ENCODE measurements at places on chromosomes 3 and 15. TPM values are rescaled to one million over a fixed set of nuclear protein-coding genes. Genes with fewer than 3 reads are reported as not detected.

The CLDN16 gene
- not detected for total RNA-seq

The PAQR5 gene
- total RNA-seq, result 0.07 TPM

The GNAT1 gene
- total RNA-seq, result under 0.01 TPM

The CCR9 gene
- total RNA-seq, result not detected

The CISH gene
- 0.28 TPM for total RNA-seq

The BTBD1 gene
- total RNA-seq, result 115 TPM

The AGTR1 gene
- not detected for total RNA-seq

The SLC2A2 gene
- total RNA-seq, result not detected

The ASB14 gene
- total RNA-seq, result not detected

The FBXO40 gene
- under 0.01 TPM for total RNA-seq

The GLDN gene
- total RNA-seq, result not detected

The DOCK3 gene
- 0.04 TPM for total RNA-seq

The BTD gene
- total RNA-seq, result 32.6 TPM

The HHLA2 gene
- total RNA-seq, result not detected

The TMC3 gene
- not detected for total RNA-seq

The SLC6A1 gene
- under 0.01 TPM for total RNA-seq

The DCLK3 gene
- not detected for total RNA-seq

The TTC23 gene
- 22.3 TPM for total RNA-seq

The CADM2 gene
- total RNA-seq, result 0.07 TPM

The MRPS25 gene
- total RNA-seq, result 46.4 TPM

The GRK7 gene
- not detected for total RNA-seq

The LRRC28 gene
- total RNA-seq, result 14.8 TPM

The FEZF2 gene
- not detected for total RNA-seq

The RPP14 gene
- 17.8 TPM for total RNA-seq

The CTDSPL gene
- total RNA-seq, result 57.4 TPM

The CACNA2D3 gene
- total RNA-seq, result not detected

The CD86 gene
- total RNA-seq, result not detected

The DUOX1 gene
- total RNA-seq, result not detected

The TMOD2 gene
- total RNA-seq, result 5.9 TPM

The LINGO1 gene
- total RNA-seq, result 0.04 TPM

The SLC22A14 gene
- total RNA-seq, result 0.14 TPM

The AP3S2 gene
- total RNA-seq, result 19.5 TPM

The RNF123 gene
- total RNA-seq, result 20.4 TPM

The P2RY13 gene
- not detected for total RNA-seq

The UNC13C gene
- total RNA-seq, result not detected

The HCLS1 gene
- total RNA-seq, result 48.7 TPM

The ABCF3 gene
- 52.1 TPM for total RNA-seq

The SI gene
- total RNA-seq, result not detected

The CCDC33 gene
- not detected for total RNA-seq

The TMEM266 gene
- total RNA-seq, result not detected

The HIGD2B gene
- 0.07 TPM for total RNA-seq

The ACVR2B gene
- 3.3 TPM for total RNA-seq

The KCNMB3 gene
- 0.46 TPM for total RNA-seq

The FBXW12 gene
- not detected for total RNA-seq

The DAZL gene
- not detected for total RNA-seq

The MASP1 gene
- total RNA-seq, result 0.46 TPM

The ITIH4 gene
- 0.49 TPM for total RNA-seq

The CNTN3 gene
- total RNA-seq, result 1.8 TPM

The GOLGA6L25 gene
- not detected for total RNA-seq

The GRAMD2A gene
- total RNA-seq, result 0.14 TPM

The MORC1 gene
- total RNA-seq, result not detected

The FGF7 gene
- total RNA-seq, result 0.14 TPM

The NKTR gene
- 57.4 TPM for total RNA-seq

The KLF15 gene
- 2.3 TPM for total RNA-seq

The KNG1 gene
- not detected for total RNA-seq

The LRRIQ4 gene
- 0.07 TPM for total RNA-seq

The DISP2 gene
- total RNA-seq, result 0.07 TPM

The GATM gene
- total RNA-seq, result 0.46 TPM

All from pulmonary artery endothelial cell (primary cell).